ENCODE measurements at places on chromosomes 16 and 17.

GRCh38 chr17:17566896-17567513 lies 24.5 kb downstream of the PEMT start:
- DNase-seq = no peak

DNA sequence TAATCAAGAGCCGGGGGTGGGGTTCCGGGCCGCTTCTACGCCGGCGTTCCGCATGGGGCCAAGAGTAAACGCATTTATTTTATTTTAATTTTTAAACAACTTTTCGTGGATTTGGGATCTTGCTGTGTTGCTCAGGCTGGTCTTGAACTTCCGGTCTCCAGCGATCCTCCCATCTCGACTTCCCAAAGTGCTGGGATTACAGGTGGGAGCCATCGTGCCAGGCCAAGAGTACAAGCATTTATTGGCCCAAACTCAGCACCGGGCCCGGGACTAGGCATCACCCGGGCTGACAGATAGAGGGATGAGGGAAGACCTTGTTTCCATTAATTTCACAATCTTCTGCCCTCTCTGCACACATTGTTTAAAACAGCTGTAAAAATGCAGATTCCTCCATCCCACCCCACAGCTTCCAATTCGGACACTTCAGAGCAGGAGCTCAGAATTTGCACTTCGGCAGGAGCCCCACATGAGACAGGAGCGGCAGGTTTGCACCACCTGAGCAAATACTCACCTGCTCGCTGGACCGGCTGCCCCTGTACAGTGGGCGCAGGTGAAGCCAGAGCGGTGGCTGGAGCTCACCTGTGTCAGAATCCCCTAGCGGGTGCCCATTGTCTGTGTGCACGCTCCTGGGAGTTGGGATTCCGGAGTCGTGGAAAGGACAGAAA lies 663 bp upstream of the GINS2 start:
- DNase-seq = no peak

DNA sequence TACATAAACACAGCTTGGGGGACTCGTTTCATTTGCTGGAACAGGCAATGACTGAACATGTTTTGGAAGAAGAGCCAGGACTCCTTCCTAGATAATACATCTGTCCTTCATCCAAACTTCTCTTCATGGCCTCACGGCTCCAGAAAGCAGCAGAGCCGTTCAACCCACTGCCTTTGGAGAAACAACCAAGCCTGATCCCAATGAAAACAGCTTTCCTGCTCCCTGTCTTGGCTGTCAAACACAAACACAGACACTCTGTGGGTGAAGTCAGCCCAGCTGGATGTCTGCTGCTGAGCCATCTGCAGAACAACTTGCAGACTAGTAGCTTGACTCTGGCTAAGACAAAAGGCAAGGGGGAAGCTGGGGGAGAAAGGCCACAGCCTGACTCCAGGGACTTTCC lies 345.1 kb upstream of the PSMD7 start:
- DNase-seq = peak; percentile 74

DNA sequence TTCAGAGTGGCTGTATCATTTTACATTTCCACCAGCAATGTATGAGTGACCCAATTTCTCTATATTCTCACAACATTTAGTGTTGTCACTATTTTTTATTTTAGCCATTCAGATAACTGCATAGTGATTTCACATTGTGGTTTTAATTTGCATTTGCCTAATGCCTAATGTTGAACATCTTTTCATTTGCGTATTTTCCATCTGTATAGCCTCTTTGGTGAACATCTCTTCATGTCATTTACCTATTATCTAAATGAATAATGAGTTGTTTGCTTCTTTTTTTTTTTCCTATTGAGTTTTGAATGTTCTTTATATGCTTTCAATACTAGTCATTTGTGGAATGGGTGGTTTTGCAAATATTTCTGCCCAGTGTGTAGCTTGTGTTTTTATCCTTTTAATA lies 120.9 kb upstream of the CPHXL start:
- DNase-seq = no peak

GRCh38 chr17:45261577-45262515 lies at the start of gene SPATA32:
Gene SPATA32 (minus strand): TSS chr17:45262094. CDS start chr17:45262016, 78 bp downstream.
- DNase-seq = no peak

DNA sequence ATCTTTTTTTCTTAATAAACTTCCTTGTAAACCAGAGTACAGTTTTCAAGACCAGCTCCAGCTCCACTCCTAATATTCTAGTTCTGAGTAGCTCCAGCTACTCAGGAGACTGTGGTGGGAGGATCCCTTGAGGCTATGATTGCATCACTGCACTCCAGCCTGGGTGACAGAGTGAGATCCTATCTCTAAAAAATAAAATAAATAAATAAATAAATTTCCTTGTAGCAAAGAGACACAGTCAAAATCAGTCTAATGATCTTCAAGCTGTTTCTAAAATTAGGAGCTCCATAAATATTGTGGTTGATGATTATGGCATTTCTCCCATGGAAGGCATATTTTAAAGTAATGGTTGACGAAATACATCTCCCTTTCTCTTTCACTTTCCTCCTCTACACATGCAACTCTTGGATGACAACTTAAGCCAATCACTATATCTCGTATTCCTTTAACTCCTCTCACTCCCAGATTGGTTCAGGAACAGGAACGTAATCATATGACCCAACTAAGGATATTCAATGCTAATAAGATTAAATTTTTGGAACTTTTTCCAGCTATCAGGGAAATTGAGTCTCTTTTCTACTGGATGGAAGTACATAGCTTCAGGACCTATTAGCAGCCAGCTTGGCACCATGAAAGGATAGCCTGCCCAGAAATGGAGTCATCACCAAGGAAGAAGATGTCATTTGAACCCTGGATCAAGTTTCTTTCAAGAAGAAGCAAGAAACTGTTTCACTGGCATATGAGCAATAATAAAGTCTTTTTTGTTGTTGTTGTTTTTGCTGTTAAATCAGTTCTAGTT lies 42.1 kb upstream of the TAOK1 start:
- DNase-seq = peak; percentile 63

DNA sequence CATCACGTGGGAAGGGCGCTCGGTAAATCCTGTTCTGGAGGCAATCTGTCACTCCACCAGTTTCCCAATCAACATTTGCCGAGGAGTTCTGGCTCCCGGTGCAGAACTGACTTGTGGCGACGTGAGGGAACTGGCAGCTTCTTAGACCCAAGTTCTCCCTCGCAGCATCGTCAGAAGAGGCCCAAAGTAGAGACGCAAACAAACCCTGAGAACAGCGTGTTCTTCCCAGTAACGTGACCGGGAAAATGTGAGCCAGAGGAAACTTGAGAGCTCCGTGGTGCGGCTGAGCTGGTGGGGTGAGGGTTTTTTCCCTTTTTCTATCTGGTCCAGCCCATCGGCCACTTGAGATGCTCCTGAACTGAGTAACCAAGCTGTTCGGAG lies 158.9 kb upstream of the CACNG5 start:
- no peak for DNase-seq

DNA sequence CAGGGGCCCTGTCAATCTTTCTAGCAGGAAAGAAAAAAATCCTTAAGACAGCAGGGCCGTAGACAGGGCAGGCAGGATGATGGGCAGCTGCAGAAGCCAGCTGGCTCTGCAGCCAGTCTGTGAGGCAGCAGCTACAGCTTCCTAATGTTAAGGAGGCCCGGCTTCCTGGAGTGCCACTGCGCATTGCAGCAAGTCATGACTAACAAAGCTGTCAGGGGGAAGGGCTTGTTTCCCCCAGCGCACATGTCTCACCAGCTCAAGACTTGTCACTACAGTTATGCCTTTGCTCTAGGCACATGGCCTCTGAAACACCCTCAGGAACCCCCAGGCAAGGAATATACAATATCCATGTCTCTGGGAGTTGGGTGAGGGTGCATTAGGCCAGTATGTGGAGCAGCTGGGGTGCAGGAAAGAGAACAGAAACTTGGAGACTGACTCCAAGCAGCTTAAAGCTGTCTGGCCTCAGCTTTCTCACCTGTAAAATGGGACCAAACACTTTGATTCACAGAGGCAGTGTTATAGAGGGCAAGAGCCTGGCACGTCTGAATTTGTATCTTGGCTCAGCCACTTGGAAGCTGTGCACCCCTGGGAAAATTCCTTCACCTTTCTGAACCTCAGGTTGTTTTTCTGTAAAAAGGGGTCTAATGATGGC lies 220.0 kb downstream of the HAPSTR1 start:
- DNase-seq = no peak

- no peak for DNase-seq
Measured at GRCh38 chr17:7262192-7262934, at the start of gene CLDN7. Gene CLDN7 (minus strand): TSS chr17:7262478. CDS start chr17:7262043, 435 bp downstream.

Measured in fibroblast of skin of scalp (primary cell).